ENCODE measurements at places on chromosomes 11 and 22.
A peak's percentile ranks its signal among the peaks of the same experiment; 100 is the strongest.

GRCh38 chr22:44764373-44764772 lies 12.0 kb downstream of the ARHGAP8 start:
- peaks cover 26% of the 10 kb centered on the region for H3K36me3 ChIP-seq
- H3K27me3 ChIP-seq: no peaks in the 10 kb centered on the region
- H3K4me3 ChIP-seq: no peak overlapping the region
- H3K27ac ChIP-seq: peak overlapping the region; percentile 56
- peaks cover 16% of the 10 kb centered on the region for H3K4me1 ChIP-seq
- no peak for DNase-seq

DNA sequence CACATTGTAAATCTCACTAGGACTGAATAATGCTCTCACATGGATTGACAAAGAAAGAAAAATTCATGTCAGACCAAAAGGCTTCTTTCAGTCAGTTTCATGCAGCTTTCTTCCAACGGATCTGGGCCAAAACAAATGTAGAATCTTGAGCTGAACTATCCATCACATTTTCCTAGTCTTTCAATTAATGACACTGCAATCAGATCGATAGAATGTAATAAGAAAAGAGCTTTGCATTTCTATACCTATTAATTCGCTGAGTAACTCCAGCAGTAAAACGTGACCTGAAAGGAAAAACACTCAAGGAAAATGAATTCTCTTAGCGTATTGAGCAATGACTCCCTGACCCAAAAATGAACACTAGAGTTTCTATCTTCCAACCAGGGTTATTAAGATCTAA lies 194.8 kb upstream of the BLID start:
- no peak for DNase-seq
- H3K4me1 ChIP-seq: no peaks in the 10 kb centered on the region
- no peak overlapping the region for H3K4me3 ChIP-seq

- no peaks in the 10 kb centered on the region for H3K27me3 ChIP-seq
- no peaks in the 10 kb centered on the region for H3K4me1 ChIP-seq
- no peak for DNase-seq
- no peak overlapping the region for H3K4me3 ChIP-seq
- no peak overlapping the region for H3K27ac ChIP-seq
Measured at GRCh38 chr22:30947173-30947815, 21.3 kb downstream of the MORC2 start.

DNA sequence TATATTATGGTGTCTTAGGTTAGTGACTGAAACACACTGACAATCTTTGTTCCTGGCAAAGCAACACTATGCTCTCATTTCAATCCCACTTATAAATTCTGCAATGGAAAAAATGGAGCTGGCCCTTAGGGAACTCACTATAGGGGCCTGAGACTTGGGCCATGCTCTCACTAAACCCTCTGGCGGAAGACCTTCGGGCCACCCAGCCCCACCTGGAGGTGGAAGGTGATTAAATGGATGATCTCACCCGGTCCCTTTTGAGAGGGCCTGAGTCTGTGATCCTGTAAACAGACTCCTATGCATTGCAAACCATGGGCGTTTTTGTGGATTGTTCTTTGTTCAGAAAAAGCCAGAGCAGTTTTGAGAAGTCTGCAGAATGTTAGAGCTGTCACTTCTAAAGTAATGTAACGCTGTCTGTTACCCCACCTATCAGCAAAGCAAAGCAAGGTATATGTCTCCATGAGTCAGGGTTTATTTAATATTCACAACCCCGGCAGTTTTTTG lies 17.0 kb upstream of the CDON start:
- DNase-seq: no peak
- H3K27me3 ChIP-seq: peaks cover 6% of the 10 kb centered on the region
- H3K36me3 ChIP-seq: no peaks in the 10 kb centered on the region
- H3K27ac ChIP-seq: peak overlapping the region; percentile 93
- peaks cover 24% of the 10 kb centered on the region for H3K4me1 ChIP-seq
- no peak overlapping the region for H3K4me3 ChIP-seq

DNA sequence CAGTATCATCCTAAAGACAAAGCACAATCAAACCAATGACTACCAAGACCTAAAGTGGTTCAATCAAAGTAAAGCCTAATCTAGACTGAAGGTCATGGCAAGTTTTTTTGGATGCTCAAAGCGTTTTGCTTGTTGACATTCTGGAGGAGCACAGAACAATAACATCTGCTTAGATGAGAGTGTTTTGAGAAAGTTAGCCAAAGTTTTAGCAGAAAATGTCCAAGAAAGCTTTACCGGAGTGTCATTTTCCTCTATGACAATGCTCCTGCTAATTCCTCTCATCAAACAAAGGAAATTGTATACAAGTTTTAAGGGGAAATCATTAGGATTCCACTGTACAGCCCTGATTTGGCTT lies 256.9 kb upstream of the FAT3 start:
- no peaks in the 10 kb centered on the region for H3K4me1 ChIP-seq
- H3K27ac ChIP-seq: no peak overlapping the region
- no peaks in the 10 kb centered on the region for H3K27me3 ChIP-seq
- no peak for DNase-seq
- no peak overlapping the region for H3K4me3 ChIP-seq

- H3K27me3 ChIP-seq: peaks cover 3% of the 10 kb centered on the region
- DNase-seq: no peak
- no peaks in the 10 kb centered on the region for H3K4me1 ChIP-seq
- no peaks in the 10 kb centered on the region for H3K36me3 ChIP-seq
Measured at GRCh38 chr22:35033635-35034296, 32.2 kb upstream of the ISX start.

GRCh38 chr11:28223577-28223976 lies 115.4 kb downstream of the METTL15 start:
- H3K4me1 ChIP-seq: no peaks in the 10 kb centered on the region
- no peak overlapping the region for H3K4me3 ChIP-seq
- H3K27me3 ChIP-seq: no peaks in the 10 kb centered on the region
- H3K36me3 ChIP-seq: peaks cover 15% of the 10 kb centered on the region
- no peak for DNase-seq
- no peak overlapping the region for H3K27ac ChIP-seq

DNA sequence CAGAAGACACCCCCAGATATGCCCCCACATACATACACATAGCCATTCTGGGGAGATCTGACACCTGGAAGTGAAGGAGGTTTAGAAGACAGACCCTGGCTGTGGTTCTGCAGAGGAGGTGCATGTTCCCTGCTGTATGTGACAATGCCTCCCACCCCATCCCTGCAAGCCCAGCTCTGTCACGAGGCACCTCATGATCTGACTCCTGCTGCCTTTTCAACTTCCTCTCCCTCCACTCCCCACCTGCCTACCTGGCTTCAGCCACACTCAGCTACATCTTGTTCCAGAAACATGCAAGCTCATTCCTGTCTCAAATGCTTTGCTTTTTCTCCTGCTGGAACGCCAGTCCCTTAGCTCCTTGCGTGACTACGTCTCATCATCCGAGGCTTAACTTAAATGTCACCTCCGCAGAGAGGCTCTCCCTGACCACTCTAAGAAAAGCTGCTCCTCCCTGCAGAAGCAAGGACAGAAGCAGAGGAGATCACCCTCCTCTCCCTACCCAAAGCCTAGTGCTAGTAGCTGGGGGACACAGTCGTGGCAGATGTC lies 114.5 kb downstream of the FEZ1 start:
- H3K36me3 ChIP-seq: peaks cover 11% of the 10 kb centered on the region
- peaks cover under 1% of the 10 kb centered on the region for H3K4me1 ChIP-seq
- H3K4me3 ChIP-seq: no peak overlapping the region
- H3K27me3 ChIP-seq: no peaks in the 10 kb centered on the region

GRCh38 chr11:119352857-119353260 lies 6.4 kb upstream of the MFRP start:
- H3K36me3 ChIP-seq: no peaks in the 10 kb centered on the region
- peaks cover 39% of the 10 kb centered on the region for H3K27me3 ChIP-seq
- no peak overlapping the region for H3K27ac ChIP-seq

DNA sequence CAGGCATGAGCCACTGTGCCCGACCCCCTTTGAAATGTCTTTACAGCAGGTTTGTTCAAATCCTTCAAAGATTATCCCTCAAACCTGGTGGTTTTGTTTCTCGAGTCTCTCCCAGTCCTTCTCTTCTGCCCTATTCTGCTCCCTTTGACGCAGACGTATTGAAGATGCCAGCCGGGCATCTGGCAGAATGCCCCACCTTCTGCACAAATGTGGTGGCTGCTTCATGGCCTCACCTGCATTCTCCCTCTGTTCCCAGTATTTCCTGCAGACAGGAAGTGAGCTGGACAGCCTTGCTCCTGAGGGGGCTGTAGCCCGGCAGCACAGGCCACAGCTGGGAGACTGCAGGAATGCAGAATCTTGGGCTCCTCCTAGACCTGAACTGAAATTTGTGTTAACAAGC lies 4.8 kb upstream of the NAP1L4 start:
- H3K4me1 ChIP-seq: no peaks in the 10 kb centered on the region
- no peak for DNase-seq
- H3K27ac ChIP-seq: no peak overlapping the region
- peaks cover 12% of the 10 kb centered on the region for H3K36me3 ChIP-seq

DNA sequence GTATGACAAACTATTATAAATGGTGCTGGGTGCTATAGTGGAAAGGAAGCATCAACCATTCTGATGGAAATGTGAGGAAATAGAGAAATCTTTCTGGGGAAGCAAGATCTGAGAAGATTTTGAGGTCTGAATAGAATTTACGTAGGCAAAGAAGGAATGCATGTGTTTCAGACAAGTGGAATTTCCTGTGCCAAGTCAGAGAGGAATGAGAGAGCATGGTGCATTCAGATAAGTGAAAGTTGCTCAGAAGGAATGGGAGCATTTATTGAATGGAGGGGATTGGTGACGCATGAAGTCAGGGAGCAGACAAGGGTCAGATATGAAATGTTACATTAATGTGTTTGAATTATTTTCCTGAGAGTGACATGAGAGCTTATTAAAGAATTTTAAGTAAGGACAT lies 725.5 kb downstream of the METTL15 start:
- H3K27ac ChIP-seq: no peak overlapping the region
- H3K4me3 ChIP-seq: no peak overlapping the region
- DNase-seq: no peak
- no peaks in the 10 kb centered on the region for H3K27me3 ChIP-seq
- H3K36me3 ChIP-seq: no peaks in the 10 kb centered on the region

DNA sequence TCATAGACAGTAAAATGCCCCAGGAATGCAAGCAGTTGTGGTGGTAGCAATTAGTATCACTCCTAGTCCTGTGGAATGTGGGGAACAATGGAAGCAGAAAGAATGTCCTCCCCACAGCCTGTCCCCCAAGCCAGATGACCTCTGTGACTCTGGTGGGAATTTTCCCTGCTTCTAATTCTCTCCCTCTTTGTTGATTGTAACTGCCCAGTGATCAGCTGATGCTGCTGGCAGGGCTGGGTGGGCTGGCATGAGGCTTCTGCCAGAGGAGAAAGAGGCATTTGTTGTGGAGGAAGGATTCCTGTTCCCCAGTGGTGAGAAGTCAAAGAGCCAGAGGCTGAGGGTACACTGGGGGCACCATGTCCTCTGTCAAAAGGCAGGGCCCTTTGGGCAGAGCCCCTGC lies 116.7 kb upstream of the NCAM1 start:
- peaks cover 13% of the 10 kb centered on the region for H3K27me3 ChIP-seq
- peak overlapping the region; percentile 14 for H3K27ac ChIP-seq
- no peak for DNase-seq
- no peak overlapping the region for H3K4me3 ChIP-seq

DNA sequence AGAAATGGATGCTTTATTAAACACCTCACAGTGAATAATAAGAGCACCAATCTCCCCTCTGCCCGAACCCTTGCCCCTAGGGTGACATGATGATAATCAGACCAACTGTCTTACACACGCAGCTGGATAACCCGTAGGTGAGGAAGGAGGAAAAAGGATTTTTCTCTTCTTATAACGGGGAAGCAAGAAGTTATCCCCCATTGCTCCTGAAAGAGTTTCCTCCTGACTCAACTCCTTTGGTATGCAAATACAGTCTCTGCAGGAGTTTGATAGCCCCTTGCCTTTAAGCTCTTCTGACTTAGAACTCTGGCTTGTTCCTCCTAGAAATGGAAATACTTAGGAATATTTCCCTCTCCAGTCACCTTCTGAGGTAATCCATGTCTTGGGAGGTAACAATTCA lies 455.8 kb downstream of the TMEM135 start:
- H3K4me1 ChIP-seq: peaks cover 1% of the 10 kb centered on the region
- H3K27me3 ChIP-seq: peaks cover 3% of the 10 kb centered on the region
- H3K4me3 ChIP-seq: no peak overlapping the region
- H3K36me3 ChIP-seq: no peaks in the 10 kb centered on the region
- no peak overlapping the region for H3K27ac ChIP-seq

GRCh38 chr11:61716478-61717285 lies 35.8 kb upstream of the MYRF start:
- no peaks in the 10 kb centered on the region for H3K27me3 ChIP-seq
- peaks cover 11% of the 10 kb centered on the region for H3K4me1 ChIP-seq
- DNase-seq: no peak
- no peak overlapping the region for H3K4me3 ChIP-seq
- no peak overlapping the region for H3K27ac ChIP-seq

- DNase-seq: no peak
- no peaks in the 10 kb centered on the region for H3K36me3 ChIP-seq
- H3K4me1 ChIP-seq: no peaks in the 10 kb centered on the region
- H3K4me3 ChIP-seq: no peak overlapping the region
- no peak overlapping the region for H3K27ac ChIP-seq
- peaks cover 19% of the 10 kb centered on the region for H3K27me3 ChIP-seq
Measured at GRCh38 chr11:130710497-130711012, 205.7 kb downstream of the SNX19 start.

DNA sequence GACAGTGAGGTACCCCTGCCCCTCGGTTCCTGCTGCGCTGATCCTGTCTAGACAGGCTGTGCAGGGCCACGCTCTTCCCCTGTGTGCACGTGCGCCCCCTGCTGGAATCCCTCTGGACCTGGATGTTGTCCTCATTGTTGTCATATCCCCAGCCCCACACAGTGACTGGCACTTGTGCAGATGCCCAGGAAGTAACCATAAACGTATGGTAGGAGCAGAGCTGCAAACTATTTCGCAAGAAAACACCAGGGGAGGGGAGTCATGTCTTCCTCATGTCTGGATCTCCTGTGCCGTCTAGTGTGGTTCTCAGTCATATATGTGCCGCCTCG lies 114.7 kb downstream of the CRYBB2 start:
- H3K4me1 ChIP-seq: peaks cover 2% of the 10 kb centered on the region
- H3K27me3 ChIP-seq: no peaks in the 10 kb centered on the region
- H3K36me3 ChIP-seq: peaks cover 5% of the 10 kb centered on the region
- no peak overlapping the region for H3K27ac ChIP-seq
- H3K4me3 ChIP-seq: no peak overlapping the region

GRCh38 chr11:31812383-31813381 lies 1.6 kb upstream of the PAX6 start:
- DNase-seq: no peak
- peak overlapping the region; percentile 47 for H3K27ac ChIP-seq
- no peaks in the 10 kb centered on the region for H3K36me3 ChIP-seq
- peaks cover 19% of the 10 kb centered on the region for H3K4me1 ChIP-seq
- peaks cover 80% of the 10 kb centered on the region for H3K27me3 ChIP-seq

DNA sequence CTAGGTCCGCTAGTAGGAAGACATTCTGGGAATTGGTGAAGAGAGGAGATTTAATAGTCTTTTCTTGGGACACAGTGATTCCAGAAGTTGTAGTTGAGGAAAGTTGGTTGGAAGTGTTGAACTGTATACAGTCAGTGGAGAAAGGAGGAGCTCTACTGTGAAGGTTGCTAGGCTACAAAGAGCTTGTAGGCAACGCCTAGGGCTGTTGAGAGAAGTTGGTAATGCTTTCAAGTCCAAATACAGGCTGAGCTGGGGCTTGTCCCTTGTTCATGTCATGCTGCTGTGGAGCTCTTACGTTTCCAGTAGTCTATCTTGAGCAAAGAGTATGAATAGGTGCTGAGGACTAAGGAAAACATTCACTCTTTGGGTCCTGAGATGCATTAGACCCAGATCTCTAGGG lies 1.1 kb downstream of the TBCEL start:
- H3K4me1 ChIP-seq: peaks cover 19% of the 10 kb centered on the region
- peak overlapping the region; percentile 71 for H3K4me3 ChIP-seq
- H3K27me3 ChIP-seq: no peaks in the 10 kb centered on the region
- peaks cover 2% of the 10 kb centered on the region for H3K36me3 ChIP-seq
- no peak for DNase-seq
- H3K27ac ChIP-seq: peak overlapping the region; percentile 56
